Stimulated activated CD4-positive, alpha-beta T cell treated with anti-CD3 and anti-CD28 coated beads, Interleukin-2, amount 100 ng/mL, for 48 hours (primary cell): ENCODE measurements at places on chromosomes 5 and 9.

- no peak for DNase-seq
These were observed 2.9 kb upstream of the NXNL2 start for GRCh38 chr9:88531920-88532698.

- DNase-seq, result no peak
These were observed 5.9 kb upstream of the FRMD3 start for GRCh38 chr9:83544002-83544698.

GRCh38 chr5:36436306-36436705 is 134.6 kb upstream of the RANBP3L start:
- no peak for DNase-seq

DNA sequence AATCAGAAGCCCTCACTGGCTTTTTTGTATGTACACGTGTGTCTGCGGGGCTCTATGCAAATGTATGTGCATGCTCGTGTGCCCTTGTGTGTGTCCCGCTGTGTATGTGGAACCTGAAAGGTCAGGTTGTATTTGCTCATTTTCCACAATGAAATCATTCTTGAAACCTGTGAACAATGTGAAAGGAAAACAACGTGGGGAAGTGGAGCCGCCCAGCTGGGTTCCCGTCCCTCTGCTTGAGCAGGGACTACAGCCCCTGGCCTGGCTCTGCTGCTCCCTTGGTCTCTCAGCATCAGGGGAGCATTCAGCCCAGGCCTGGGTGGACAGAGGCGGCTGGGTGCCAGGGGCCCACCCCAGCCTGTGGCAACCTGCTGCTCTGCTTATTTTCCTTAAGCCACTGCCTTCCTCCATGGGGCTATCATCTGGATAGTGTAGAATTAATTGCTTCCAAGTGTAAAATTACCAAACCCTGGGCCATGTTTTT is 3.0 kb downstream of the ECSCR start:
- no peak for DNase-seq

- DNase-seq, result no peak
These were observed 9.0 kb downstream of the CD274 start for GRCh38 chr9:5459289-5459829.

GRCh38 chr5:2920312-2920711 is 168.8 kb upstream of the IRX2 start:
- no peak for DNase-seq

GRCh38 chr5:137192293-137192743 is 306.8 kb downstream of the SPOCK1 start:
- no peak for DNase-seq

GRCh38 chr9:135992486-135993408 is 31.6 kb upstream of the UBAC1 start:
- DNase-seq, result peak; percentile 31

GRCh38 chr9:116516456-116516855 is 170.6 kb upstream of the TRIM32 start:
- DNase-seq, result no peak

GRCh38 chr5:56861893-56862485 is 46.6 kb downstream of the MAP3K1 start:
- no peak for DNase-seq

GRCh38 chr9:36762958-36763357 is 190.3 kb downstream of the MELK start:
- no peak for DNase-seq

GRCh38 chr5:172802112-172802511 is 31.1 kb upstream of the DUSP1 start:
- DNase-seq, result no peak

DNA sequence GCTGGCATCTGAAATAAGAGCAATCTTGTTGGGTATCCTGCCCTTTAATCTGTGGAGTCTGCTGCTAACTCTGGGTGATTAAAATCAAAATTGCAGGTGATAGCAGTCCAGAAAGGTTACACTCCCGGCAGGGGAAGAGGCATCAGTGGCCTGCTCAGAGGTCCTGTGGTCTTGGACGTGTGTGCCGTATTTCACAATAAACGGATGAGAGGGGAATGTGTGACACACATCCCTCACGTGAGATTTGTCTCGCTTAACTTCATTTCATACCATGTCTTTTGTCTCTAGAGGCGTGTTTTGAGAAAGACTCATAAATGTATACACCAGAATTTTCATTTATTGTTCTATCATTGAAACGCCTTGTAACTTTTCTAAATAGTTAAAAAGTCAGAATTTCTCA is 36.6 kb downstream of the FAM240B start:
- no peak for DNase-seq

- no peak for DNase-seq
These were observed 111.7 kb upstream of the MSX2 start for GRCh38 chr5:174612686-174613085.

DNA sequence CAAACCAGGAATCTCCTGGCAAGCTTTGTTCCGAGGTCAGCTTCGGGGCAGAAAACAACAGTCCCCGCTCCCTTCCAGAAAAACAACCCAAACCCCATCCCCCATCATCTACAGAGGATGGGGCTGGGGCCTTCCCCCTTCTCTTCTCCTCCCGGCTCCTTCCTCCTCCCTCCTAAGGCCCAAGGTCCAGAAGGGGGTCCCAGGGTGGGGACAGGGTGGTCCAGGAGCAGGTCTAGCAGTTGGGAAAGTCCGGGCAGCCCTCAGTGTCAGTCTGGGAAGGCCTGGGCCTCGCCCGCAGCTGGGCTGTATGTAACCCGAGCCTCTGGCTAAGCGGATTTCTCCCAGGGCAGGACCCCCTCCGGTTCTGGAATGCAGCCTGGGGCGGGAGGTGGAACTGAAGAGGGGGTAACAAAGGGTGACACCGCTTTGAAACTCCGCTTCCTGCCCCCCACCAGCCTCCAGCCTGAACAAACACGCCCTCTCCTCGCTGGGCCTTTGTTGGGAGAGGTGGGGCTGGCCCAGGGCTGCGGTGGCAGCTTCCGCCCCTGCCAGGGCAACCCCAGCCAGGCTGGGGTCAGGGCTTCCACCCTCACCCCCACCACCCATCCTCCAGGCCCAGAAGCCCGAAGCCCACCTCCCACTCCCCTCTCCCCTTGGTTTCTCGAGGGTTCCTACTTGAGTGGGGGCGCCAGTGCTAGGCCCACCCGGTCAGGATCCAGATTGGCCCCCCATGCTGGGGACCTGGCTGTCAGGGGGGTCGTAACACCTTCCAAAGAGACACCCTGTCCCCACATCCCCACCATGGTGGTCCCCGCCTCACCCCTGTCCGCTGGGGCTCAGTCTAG is 63.5 kb downstream of the C9orf50 start:
- DNase-seq, result no peak

DNA sequence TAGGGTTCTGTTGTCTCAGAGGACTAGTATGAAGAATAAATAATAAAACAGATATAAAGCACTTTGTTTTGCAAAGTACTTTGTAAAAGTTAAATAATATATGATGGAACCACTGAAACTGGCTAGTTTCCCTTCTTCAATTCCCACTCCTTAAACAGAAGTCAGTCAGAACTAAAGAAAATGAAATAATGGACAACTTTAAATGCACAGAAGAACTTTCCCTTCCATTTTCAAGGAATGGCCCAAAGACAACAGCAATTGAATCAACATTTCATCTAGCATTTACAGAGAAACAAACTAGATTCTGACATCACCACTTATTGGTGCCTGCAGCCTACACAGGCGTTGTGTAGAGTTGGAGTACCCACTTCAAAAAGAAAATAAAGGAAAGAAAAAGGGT is 16.2 kb downstream of the DIAPH1 start:
- DNase-seq, result no peak

- no peak for DNase-seq
These were observed 114.8 kb upstream of the ALDH1B1 start for GRCh38 chr9:38277601-38278200.

DNA sequence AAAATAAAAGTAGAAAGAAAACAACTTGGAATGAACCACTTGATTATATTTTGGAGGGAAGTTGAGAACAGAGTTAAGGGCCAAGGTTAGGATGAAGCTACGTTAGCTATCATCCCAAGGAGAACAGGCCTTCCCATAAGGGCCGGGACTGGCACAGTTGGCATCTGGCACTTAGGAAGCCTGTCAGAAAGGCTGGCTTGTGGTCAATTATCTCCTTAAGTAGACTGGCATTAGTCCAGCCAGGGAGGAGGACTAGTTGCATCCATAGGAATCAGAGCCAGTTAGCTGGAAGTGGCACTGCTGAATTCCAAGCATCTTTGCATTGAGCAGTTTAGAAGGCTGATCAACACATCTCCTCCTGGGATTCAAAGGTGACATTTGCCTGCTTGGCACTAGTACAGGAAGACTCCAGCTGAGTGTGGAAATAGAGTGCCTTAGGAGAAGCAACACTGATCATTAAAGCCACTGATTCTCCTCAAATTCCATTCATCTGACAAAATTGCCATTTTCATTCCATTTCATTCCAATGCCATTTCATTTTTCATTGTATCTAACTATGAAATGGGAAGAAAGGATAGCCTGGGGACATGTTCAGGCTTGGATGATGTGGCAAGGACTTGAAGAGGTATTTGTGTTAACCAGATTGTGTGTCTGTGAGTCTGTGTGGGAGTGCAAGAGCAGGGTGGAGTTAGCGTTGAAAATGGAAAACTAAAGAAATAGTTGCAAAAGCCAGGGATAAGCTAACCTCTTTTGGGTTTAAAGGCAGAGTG is 5.5 kb downstream of the FOXB2 start:
- DNase-seq, result no peak

DNA sequence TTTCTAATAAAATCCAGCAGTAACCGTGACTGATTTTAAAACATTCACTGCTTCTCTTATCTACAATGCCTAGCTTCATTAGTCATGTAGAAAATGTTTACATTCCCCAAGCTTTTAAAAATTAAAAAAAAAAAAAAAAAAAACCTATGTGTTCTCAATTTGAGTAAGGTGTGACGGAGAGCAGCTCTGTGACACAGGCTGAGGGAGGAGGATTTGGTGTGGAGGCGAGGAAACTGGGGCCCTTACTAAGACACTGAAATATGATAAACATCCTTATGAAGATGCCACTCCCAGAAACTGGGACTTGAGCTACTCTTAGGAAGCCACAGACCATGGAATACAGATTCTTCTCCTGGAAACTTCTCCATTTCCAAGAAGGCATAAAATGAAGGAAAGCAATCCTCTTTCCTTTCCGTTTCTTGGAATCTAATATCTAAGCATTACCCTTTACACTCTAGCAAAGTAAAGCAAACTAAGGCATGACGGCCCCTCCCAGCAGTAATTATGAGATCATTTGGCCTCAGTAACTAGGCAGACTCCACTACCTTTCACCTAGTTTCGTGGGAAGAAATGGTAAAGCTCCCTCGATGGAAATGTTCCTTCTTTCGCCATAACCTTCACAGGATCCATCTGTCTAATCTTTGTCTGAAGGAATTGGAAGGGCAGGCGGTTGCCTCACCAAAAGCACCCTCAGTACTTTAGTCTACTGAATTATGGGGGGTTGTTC is 23.5 kb downstream of the GRAMD2B start:
- DNase-seq, result peak; percentile 44

DNA sequence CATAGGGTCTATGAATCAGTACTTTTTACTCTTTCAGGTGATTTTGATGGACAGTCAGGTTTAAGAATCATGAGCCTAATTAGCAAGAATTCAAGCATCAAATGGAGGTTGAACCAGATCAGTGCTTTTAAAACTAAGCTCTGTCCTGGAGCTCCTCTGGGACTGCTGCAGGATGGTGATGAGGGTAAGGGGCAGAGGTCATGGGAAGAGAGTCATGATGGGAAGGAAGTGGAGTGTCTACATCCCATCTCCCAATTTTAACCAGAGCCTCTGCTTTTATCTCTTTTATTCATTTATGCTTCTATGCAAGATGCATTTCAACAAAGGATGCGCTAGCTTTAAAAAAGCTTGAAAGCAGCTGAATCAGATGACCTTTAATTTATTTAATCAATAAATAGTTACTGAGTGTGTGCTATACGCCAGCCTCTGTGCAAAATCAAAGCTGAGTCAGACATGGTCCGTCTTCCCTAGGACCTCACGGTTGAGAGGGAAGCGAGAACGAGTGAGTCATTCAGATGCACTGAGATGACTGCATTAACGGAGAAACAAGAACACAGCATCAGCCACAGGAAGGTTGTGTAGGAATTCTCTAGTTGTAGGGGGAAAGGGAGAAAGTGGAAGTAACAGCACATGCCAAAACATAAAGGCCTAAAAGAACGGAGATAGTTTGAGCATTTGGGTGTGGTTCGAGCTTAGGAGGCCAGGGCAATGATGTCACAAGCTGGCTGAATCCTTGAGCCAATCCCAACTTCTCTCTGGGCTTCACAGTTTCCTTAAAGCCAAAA is 441.6 kb upstream of the BRINP1 start:
- DNase-seq, result no peak

- no peak for DNase-seq
These were observed 227.0 kb downstream of the PAPPA start for GRCh38 chr9:116380496-116380995.

GRCh38 chr5:153818626-153819025 is 220.1 kb downstream of the FAM114A2 start:
- no peak for DNase-seq

DNA sequence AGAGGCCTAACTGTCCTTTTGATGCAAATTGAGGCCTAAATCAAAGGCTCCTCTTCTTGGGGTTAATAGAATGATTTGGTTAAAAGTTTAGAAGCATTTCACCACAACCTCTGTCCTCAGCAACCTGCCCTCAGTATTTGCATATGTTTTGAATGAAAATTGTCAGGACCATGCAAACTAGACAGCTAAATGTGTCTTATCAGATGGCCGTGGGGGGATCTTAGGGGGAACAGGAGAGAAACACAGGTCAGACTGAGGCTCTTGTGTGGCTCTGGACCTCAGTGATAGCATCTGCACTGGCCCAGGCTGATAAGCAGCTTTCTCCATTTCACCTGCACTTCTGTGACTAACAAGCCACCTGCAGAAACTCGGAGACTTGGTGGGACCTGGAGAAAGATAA is 49.0 kb downstream of the FOXI1 start:
- DNase-seq, result no peak

GRCh38 chr9:76087976-76088375 is 197.5 kb downstream of the PCSK5 start:
- no peak for DNase-seq

GRCh38 chr9:114914139-114914538 is 16.3 kb downstream of the TNFSF8 start:
- no peak for DNase-seq

DNA sequence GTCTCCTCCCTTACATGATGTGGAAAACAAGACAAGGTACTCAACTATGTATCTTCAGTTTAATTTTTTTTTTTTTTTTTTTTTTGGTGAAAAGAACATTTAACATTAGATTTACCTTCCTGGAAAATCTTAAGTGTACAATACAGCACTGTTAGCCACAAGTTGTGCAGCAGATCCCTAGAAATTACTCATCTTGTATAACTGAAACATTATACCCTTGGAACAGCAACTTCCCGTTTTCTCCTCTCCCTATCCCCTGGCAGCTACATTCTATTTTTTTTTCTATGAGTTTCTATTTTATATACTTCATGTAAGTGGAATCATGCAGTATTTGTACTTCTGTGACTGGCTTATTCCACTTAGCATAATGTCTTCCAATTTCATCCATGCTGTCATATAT is 421.9 kb upstream of the FTMT start:
- no peak for DNase-seq

- DNase-seq, result no peak
These were observed 122.3 kb downstream of the NR3C1 start for GRCh38 chr5:143281226-143281625.

DNA sequence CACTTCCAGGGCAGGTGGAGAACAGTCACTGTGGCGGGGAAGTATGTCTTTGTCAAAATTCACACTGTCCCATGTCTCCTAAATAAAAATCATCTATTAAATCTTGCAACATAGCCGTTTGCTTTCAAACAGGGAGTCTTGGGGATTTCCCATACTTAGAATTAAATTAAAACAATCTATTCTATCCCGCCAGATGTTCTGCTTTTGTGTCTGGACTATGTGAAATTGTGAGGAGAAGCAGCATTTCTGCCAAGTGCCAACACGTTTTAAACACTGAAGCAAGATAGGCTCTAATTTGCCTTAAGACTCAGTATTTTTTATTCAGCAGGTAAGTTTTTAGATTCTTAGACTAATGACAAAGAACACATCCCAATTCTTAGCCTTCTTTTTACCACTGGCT is 73.7 kb downstream of the SPATA31C2 start:
- no peak for DNase-seq
